Smooth muscle cell of trachea (primary cell): ENCODE measurements at places on chromosomes 7 and 10. TPM values are rescaled to one million over a fixed set of nuclear protein-coding genes. Genes with fewer than 3 reads are reported as not detected.

Gene NUTM2D
- total RNA-seq: 2.2 and 4.1 TPM in 2 replicates

Gene ACSM6
- not detected in 2 replicates for total RNA-seq

Gene ZPBP
- total RNA-seq: not detected in 2 replicates

Gene PTER
- 11.7 and 12.5 TPM in 2 replicates for total RNA-seq

Gene AKR1C8
- not detected in 2 replicates for total RNA-seq

Gene TIMM23B
- 14.9 and 17.6 TPM in 2 replicates for total RNA-seq

Gene LLCFC1
- total RNA-seq: not detected in 2 replicates

Gene SLC16A9
- 0.33 and 1.9 TPM in 2 replicates for total RNA-seq

Gene GRM3
- not detected in 2 replicates for total RNA-seq
